ENCODE measurements at places on chromosomes 6 and 20.

- DNase-seq, result no peak
Measured at GRCh38 chr6:135490381-135490780, 7.2 kb downstream of the AHI1 start.

- no peak for DNase-seq
Measured at GRCh38 chr6:3355358-3356055, 96.8 kb downstream of the PSMG4 start.

DNA sequence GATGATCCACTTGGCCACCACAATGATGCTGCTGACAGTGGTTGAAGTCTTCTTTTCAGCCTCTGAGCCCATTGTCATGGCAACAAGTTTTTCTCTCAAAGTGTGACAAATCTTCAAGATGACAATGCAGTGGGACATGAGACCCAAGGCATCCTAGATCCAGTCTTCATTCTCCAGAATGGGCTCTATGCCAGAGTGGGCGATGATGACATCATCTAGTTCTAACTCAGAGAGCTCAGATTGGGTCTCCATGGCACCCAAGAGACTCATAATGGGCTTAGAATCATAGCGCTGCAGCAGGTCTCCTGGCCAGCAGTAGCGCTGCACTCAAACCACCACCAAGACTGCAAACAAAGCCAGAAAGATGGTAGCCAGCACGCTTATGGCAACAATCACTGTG, 973.6 kb downstream of the EYS start:
- DNase-seq, result no peak

DNA sequence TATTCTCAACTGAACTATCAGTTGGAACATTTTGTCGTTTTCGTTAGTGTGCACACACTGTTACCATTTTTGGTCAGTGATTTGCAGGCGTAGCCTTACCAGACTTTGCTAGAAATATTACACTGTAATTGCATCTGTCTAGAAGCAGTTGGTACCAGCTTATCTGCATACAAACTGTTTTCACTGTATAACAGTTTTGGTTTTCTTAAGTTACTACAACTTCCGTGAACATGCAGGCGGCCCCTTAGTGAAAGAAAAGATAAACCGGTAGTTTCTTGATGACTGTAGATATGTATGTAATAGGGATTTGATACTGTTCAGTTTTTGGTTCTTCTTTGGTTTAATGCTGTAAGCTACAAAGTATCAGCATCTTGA, 1.3 kb downstream of the DSTN start:
- DNase-seq, result no peak

DNA sequence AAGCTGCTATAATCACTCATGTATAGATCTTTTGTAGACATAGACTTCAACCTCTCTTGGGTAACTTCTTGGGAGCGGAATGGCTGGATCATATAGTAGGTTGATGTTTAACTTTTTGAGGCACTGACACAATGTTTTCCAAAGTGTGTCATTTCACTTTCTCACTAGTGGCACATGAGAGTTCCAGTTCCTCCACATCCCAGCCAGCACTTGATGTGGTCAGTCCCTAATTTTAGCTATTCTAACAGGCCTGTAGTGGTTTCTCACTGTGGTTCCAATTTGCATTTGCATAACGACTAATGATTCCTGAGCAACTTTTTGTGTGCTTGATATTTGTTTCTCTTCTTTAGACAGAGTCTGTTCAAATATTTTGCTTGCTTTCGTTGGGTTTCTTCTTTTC, 221.3 kb downstream of the DLL1 start:
- no peak for DNase-seq

GRCh38 chr6:18155864-18156421, 721 bp downstream of the KDM1B start:
- peak; percentile 90 for DNase-seq

GRCh38 chr6:149459761-149460160, 25.1 kb downstream of the ZC3H12D start:
- DNase-seq, result no peak

- DNase-seq, result no peak
Measured at GRCh38 chr6:163661272-163661671, 246.8 kb downstream of the QKI start.

- DNase-seq, result no peak
Measured at GRCh38 chr6:26170951-26171841, 84.0 kb downstream of the HFE start.

- DNase-seq, result peak; percentile 54
Measured at GRCh38 chr20:59748619-59749191, 144.4 kb downstream of the PHACTR3 start.
